Stimulated activated CD4-positive, alpha-beta T cell treated with anti-CD3 and anti-CD28 coated beads, Interleukin-1b, Interleukin-23, amount 100 ng/mL, for 48 hours (primary cell): ENCODE measurements at places on chromosomes 12 and 14.
A peak's percentile ranks its signal among the peaks of the same experiment; 100 is the strongest.

GRCh38 chr14:104820669-104821228 lies 19.8 kb downstream of the ZBTB42 start:
- DNase-seq, result no peak

DNA sequence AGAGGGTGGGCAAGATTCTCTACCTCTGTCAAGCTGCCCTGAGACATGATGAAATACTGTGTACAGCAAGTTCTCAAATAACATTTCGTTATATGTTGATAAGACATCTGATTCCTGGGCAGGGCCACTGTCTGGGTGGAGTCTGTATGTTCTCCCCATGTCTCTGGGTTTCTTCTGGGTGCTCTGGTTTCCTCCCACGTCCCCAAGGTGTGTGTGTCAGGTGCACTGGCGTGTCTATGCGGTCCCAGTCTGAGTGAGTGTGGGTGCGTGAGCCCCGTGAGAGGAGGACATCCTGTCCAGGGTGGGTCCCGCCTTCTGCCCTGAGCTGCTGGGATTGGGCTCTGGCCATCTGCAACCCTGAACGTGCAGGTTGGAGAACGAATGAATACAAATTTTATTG lies 29.6 kb downstream of the KCTD10 start:
- no peak for DNase-seq

GRCh38 chr12:107718606-107719005 lies 33.0 kb downstream of the PWP1 start:
- peak; percentile 3 for DNase-seq

DNA sequence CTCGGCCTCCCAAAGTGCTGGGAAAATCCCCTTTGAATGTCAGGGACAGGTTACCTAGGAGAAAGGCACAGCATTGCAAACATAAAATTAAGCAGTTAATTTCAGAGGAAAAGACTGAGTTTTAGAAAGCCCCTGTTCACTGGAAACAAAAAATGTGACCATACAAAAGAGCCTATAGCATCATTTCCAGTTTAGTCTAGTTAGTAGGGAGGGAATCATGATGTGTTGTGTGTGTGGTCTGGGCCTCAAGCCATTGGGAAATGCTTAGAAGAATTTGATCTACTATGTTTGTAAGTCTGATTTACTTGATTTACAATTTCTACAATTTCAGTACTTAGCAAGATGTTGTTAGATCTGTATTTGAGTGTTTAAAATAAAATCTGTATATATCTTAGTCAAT lies 47.1 kb upstream of the RERG start:
- no peak for DNase-seq

DNA sequence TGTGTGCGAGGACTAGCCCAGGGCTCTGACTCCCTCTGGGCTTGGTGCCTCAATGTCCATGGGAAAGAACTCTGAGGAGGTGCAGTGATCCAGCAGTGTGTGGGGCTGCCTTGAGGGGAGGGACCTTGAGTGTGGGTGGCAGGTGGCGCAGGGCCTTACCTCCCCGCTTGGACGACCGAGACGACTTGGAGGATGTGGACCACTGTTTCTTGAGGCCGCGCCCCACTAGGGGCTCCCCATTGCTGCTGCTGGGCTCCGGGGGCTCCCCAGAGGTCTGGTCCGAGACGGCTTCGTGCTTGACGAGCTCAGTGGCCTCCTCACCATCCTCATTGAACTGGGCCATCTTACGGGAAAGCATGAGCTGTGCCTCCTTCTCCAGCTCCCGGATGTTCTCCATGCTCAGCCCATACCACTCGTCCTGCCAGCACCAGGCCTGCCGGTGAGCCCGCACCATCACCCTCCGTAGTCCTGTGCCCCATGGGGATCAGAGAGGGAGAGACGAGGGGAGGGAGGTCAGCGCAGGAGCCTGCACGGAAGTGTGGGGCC lies 24.7 kb downstream of the ARL6IP4 start:
- no peak for DNase-seq

- DNase-seq, result no peak
Observed at GRCh38 chr14:55588259-55588699, 8.3 kb downstream of the KTN1 start.

DNA sequence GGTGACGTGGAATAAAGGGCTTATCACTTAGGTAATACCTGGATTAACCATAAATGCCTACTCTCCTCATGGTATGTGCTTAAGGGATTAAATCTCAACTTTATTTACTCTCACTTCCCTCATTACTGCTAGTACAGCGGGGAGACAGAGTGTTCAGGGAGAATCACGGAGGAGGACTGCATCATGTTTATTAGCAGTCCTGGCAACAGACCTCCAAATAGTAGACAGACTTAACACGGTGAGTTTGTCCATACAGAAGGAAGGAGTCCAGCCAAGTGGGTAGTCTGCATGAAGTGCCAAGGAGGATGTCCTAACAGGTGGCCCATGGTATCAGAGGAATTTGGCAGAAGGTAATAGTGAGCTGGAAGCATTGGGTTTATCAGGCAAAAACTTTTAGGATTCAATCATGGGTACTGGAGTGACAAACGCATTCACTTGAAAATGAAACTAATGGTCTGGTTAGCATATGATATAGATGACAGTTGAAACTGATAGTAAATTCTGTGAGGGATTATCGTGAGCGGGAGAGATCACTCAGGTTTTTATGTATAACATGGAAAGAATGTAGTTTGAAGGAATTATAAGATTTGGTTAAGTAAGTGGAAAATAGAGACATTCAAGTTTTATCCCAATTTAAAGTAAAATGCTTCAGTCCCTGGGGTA lies 471.8 kb downstream of the TMEM117 start:
- DNase-seq, result no peak

- DNase-seq, result peak; percentile 23
Observed at GRCh38 chr12:122366685-122367475, 55.6 kb downstream of the CLIP1 start.

DNA sequence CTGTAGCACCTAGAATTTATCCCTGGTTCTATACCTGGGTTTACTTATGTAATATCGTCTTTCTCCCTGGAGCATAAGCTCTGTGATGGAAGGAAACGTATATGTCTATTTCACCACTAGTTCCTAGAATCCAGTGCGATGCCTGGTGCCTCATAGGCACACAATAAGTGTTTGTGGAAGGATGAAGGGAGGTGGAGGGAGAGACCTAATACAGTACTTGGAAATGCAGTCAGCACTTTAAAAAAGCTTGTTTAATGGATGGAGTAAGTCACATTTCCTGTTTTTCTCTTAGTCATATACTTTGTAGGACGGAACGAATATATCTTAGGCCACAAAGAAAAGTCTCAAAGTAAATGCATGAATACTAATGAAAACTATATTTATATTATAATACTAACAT lies 186.5 kb upstream of the HMGA2 start:
- DNase-seq, result no peak

GRCh38 chr14:99981806-99982205 lies 83.4 kb upstream of the EVL start:
- DNase-seq, result no peak

GRCh38 chr14:71464840-71465239 lies 467.4 kb upstream of the RGS6 start:
- no peak for DNase-seq

DNA sequence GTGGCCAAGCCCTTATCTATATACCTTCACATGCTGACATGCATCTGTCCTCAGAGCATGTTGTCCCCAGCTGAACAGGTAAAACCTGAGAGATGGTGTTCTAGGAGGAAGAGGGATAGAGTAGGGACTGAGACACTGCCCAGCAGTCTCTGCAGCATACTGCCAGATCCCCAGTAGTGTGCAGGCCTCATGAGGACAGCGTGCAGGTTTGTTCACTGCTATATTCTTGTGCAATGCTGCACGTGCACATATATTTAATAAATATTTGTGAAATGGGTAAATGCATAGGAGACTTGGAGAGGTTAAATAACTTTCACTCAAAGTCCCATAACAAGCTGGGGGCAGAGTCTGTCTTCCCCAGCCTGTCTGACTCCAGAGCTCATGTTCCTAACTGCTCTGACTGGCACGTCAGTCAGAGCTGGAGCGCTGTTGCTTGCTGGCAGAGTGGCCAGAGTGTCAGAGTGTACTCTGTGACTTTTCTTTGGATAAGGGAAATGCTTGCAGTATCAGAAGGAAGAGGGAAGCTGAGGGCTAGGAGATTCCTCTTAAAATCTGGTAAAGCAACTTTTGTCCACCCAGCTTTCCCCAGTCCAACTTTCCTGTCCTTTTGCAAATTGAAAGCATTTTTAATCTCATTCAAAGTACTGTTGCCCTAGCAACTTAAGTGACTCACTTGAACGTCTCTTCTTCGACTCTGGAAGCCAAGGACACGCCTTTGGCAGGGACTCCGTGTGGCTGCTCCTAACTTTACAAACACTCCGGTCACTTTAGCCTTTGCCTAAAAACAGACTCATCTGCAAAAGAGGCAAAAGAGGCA lies 14.9 kb upstream of the POLR3B start:
- DNase-seq, result no peak

DNA sequence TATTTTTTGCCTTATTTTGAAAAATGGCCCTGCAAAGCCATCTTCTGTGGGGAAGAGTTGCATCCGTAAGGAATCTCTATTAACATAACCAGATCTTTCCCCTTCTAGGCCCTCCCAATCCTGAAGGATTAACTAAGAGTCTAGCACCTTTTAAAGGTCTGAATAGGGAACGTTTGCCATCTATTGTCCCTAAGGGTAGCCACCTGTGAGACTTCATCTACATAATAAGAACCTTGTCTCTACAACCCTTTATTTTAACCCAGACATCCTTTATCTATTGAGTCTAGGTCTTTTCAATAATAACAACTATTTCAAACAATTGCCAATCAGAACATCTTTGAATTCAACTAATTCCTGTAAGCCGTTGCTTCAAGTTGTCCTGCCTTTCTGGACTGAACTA lies 4.4 kb downstream of the EDDM3B start:
- no peak for DNase-seq

- no peak for DNase-seq
Observed at GRCh38 chr14:47226877-47227520, 448.4 kb downstream of the MDGA2 start.

DNA sequence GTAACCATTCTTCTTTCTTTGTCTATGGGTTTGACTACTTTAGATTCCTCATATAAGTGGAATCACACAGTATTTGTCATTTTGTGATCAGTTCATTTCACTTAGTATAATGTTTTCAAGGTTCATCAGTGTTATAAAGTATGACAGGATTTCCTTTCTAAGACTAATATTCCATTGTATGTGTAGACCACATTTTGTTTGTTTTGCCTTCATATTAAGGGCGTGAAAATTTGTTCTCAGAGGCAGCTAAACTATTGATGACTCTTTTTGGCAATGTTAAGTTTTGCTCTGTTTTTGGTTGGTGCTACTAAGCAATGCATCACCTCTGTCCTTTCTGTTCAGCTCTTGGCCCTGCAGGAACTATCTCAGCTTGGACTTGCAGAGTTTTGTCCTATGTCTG lies 1.7 kb upstream of the KLRG1 start:
- DNase-seq, result no peak

- DNase-seq, result no peak
Observed at GRCh38 chr14:35557221-35557747, 23.3 kb downstream of the INSM2 start.

DNA sequence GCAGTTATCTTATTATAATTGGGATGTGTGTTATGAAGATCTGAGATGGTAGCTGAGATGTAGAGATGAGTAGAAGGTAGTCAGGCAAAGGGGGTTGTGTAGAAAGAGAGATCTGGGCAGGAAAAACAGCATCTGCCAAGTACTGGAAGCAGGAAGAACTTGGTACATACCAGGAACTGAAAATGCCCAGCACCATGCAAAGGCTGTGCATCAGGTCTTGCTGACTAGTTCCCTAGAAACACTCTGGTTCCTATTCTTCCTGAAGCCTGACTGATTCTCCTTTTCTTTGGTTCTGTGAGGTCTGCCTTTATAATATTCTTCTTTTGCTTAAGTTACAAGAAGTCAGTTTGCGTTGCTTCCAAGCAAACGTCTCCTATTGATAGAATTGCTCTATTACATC lies 6.7 kb upstream of the NFATC4 start:
- no peak for DNase-seq

- no peak for DNase-seq
Observed at GRCh38 chr12:62654326-62655241, 188.0 kb downstream of the MON2 start.

- DNase-seq, result no peak
Observed at GRCh38 chr12:17076028-17076744, 470.2 kb upstream of the LMO3 start.

GRCh38 chr14:99344051-99344758 lies 72.2 kb upstream of the BCL11B start:
- DNase-seq, result no peak

DNA sequence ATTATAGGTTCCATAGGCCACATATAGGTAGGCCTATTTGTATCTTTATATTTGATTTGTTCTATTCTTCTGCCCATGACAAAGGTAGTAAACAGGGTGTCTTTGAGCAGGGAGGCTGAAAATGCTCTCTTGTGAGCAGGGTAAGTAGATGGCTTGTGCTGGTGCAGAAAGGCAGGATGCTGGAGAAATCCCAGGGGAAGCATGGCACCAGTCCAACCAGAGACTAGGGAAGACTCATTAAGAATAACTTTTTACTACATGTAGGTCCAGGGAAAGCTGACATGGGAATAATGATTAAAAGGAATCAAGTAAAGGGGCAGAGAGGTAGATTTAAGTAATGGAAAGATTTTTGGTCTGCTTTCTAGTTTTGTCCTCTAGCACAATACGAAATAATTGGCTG lies 245.0 kb downstream of the RGS6 start:
- DNase-seq, result no peak

GRCh38 chr12:88496891-88497371 lies 83.3 kb downstream of the KITLG start:
- DNase-seq, result no peak

- DNase-seq, result no peak
Observed at GRCh38 chr12:32431025-32431424, 31.7 kb downstream of the FGD4 start.

GRCh38 chr14:58915646-58916045 lies 272.8 kb upstream of the DAAM1 start:
- DNase-seq, result no peak

DNA sequence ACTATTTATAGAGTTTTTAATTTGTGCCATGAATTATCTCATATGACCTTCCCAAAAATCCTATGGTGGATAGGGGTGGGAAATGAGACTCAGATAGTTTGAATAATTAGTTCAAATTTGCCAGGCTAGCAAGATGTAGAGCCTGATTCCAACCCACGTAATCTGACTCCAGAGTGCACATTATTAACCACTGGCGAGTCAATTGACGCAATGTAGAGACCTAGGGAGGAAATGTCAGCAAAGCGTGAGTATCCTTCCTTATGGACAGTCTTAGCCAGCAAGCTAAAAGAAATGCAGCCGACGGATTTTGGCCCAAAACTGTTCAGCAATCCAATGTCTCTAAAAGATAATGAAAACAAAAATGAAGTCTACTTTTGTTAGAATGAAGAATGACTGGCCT lies 193.3 kb upstream of the KRR1 start:
- DNase-seq, result no peak

GRCh38 chr12:11623382-11623781 lies 26.1 kb upstream of the ETV6 start:
- DNase-seq, result no peak

DNA sequence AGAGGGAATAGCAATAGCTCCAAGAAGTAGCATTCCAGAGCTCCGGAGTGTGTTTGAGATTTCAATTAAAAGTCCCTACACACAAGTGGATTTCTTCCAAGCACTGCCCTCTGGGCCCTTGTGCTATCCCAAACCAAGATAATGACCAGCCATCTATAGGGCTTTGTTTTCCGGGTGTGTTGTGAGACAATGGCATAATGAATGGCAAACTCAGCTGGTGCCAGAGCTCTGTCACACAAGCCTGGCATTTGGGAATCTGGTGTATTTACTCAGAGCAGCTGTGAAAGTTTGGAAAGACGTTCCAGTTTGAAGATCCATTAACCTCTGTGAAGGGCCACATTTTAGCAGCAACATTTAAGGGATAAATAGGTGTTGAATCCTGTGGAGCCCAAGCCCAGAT lies 61.2 kb upstream of the TMTC2 start:
- no peak for DNase-seq

GRCh38 chr12:111129149-111129767 lies 208.9 kb upstream of the MYL2 start:
- no peak for DNase-seq
